H4 (cell line): ENCODE measurements at places on chromosomes 16 and 17. TPM values are rescaled to one million over a fixed set of nuclear protein-coding genes. Genes with fewer than 3 reads are reported as not detected.

GRCh38 chr17:28120766-28121165, 78.3 kb downstream of the NLK start:
- no peak for DNase-seq

FTSJ3 gene
- total RNA-seq = 95.5 and 124 TPM in 2 replicates

DNA sequence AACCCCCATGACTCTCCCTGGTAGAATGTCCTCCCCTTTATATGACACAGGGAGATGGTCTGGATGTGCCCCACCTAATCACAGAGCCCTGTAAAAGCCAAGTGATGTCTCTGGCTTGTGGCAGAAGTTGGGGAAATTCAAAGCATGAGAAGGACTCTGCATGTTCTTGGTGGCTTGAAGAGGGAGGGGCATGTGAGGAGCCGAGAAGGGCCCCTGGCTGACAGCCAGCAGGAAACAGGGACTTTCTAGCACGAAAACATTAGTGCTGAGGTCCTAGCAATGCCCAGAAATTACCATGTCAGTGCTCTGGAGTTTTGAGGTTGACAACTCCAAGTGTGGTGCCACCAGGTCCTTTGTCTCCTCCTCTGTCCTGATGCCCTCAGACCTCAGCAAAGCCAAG, 75.9 kb downstream of the USP22 start:
- no peak for DNase-seq

COL1A1 gene
- total RNA-seq = 11.1 and 25.7 TPM in 2 replicates

- no peak for DNase-seq
Measured at GRCh38 chr16:56087626-56088025, 103.7 kb upstream of the GNAO1 start.

ADAD2 gene
- total RNA-seq = not detected in 2 replicates

DNA sequence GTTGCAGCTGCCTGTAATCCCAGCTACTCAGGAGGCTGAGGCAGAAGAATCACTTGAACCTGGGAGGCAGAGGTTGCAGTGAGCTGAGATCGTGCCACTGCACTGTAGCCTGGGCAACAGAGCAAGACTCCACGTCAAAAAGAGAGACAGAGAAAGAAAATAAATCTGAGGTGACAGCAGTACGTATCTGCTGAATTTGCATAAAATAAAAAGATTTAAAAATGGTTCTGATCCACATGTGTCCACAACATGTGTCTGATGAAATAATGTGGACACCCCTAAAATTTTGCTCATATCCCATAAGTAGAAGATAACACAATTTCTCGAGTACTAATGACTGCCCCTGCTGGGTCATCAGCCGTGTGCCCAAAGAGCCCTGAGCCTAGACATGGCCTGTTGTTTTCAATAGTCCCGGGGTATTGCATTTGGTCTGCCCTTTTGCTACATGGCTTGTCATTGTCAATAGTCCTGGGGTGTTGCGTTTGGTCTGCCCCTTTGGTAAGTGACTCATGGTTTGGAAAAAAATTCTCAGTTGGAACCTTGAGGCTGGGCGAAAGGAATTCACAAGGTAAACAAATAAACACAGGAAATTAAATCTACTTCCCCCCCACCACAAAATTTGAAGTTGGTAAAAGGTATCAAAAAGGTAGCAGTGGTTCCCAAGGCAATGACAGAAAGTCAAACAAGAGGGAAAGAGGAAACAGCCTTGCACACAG, 434.6 kb upstream of the MAF start:
- peak; percentile 45 for DNase-seq

GRCh38 chr16:50950955-50951354, 200.1 kb downstream of the SALL1 start:
- DNase-seq = no peak

TBC1D3H gene
- total RNA-seq = not detected in 2 replicates

TMEM208 gene
- total RNA-seq = 31.1 and 38.4 TPM in 2 replicates

DNA sequence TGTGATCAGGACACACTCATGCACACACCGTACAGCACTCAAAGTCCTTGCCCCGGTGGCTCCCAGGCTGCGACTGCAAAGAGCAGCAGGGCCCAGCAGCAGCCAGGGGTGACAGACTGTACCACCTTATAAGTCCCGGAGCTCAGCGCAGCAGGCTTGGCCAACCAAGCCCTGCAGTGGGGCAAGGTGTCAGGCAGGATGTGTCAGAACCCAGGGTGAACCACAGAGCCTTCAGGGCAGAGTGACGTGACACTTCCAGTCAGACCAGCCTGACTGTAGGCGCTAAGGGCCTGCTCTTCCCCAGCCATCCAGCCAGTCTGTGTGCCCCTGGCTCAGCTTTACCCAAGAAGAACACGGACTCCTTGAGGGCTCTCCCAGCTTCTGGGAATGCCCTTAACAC, 204.1 kb downstream of the COPRS start:
- peak; percentile 80 for DNase-seq

PIRT gene
- not detected in 2 replicates for total RNA-seq

MPV17L gene
- total RNA-seq = not detected in 2 replicates

PPY gene
- total RNA-seq = not detected in 2 replicates

DNA sequence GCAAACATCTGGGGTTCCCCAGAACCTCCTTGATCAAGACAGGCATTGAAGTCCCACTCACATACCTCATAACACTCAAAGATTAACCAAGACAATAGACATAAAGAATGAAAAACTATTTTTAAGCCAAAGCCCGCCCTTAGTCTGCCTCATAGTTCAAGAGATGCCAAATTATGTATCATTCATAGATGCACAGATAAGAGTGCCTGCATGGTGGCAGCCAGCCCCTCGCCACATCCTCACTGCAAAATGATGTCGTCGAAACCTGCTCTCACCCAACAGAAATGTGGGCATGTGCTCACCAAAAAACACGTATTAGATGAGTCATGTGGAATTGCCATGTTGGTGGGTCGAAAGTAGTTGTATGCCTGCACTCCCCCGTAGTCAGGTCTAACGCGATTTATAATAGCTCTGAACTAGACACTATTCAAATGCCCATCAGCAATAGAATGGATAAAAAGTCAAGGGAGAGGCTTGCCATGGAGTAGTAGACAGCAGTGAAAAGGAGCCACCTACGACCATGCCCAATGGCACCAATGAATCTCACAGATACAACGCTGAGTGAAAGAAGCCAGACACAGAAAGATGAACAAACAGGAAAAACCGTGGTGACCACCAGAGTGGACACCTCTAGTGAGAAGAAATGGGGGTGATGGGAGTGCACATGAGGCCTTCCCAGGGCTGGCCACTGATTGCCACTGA, 64.8 kb downstream of the C16orf95 start:
- no peak for DNase-seq
